ENCODE measurements at places on chromosomes 5 and 9. TPM values are rescaled to one million over a fixed set of nuclear protein-coding genes. Genes with fewer than 3 reads are reported as not detected.

The SNAPC4 gene
- 10.8 TPM for total RNA-seq

The IL3 gene
- not detected for total RNA-seq

The INSL4 gene
- not detected for total RNA-seq

GRCh38 chr5:36624277-36624676, 17.9 kb downstream of the SLC1A3 start:
- peaks cover 6% of the 10 kb centered on the region for H3K27me3 ChIP-seq
- no peaks in the 10 kb centered on the region for H3K4me1 ChIP-seq
- no peaks in the 10 kb centered on the region for H3K36me3 ChIP-seq
- no peak overlapping the region for H3K27ac ChIP-seq
- no peak for DNase-seq

DNA sequence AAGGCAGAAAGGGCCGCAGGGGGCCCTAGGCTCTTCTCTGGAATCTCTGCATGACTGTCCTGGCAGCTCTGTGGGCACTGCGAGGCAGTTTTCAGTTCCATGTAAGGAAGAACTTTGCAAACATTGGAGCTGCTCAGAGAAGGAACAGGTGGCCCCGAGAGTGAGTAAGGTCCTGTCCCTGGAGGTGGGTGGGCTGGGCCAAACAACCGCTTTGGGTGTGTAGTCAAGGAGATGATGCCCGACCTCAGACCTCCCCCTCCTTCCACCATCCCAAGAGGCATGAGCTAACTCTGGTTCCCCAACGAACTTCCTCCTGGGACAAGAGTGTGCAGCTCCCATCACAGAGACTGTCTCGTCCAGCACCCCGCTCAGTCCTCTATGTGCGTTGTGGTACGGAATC, 20.5 kb downstream of the CSF1R start:
- H3K27ac ChIP-seq: no peak overlapping the region
- no peak overlapping the region for H3K4me3 ChIP-seq
- no peaks in the 10 kb centered on the region for H3K4me1 ChIP-seq

DNA sequence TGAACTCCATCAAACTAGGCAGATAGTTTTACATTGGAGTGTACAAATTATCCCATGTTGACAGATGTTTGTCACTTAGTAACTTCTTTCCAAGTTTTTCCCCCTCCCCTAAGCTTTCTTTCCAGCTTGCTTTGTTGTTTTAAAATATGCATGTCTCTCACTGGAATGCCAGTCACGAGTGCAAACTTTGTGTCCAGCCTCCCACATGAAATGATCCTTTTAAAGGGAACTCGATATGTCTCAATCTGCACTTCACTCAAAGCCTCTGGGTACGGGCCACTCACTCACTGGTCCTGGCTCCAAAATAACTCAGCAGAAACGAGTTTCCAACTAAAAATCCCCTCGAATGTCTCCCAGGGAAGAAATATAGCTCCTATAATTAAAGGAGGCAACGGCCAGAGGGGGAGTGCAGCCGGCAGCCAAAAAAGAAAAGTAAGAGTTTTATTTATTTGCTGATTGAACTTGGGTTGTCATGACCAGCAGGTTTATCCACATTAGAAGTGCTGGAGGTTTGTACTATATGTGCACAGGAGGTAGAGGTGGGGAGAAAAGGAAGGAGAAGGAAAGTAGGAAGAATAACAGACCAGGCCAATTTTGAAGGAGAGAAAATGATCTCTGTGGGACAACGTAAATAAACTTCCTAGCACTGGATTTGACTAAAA, 17.5 kb downstream of the NR2F1 start:
- no peak overlapping the region for H3K4me3 ChIP-seq
- no peak for DNase-seq
- no peaks in the 10 kb centered on the region for H3K36me3 ChIP-seq
- H3K4me1 ChIP-seq: peaks cover 6% of the 10 kb centered on the region
- H3K27ac ChIP-seq: no peak overlapping the region

DNA sequence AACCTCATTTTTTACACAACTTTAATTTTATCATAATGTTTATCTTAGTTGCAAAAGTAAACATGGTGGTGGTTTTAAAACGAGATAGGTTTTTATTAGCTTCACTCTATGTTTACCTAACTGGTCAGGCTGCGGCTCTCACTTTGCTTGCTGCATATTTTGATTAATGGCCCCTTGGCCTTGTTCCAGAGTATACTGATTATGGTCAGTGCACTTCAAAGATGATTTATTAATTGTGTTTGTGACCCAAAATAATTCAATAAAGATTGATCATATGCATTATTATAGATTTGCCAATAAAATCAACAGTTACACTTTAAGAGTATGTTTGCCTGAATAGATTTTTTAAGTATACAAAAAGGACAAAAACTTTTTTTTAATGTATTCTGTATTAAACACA, 188.0 kb downstream of the XRCC4 start:
- no peaks in the 10 kb centered on the region for H3K27me3 ChIP-seq
- H3K27ac ChIP-seq: no peak overlapping the region
- peaks cover 11% of the 10 kb centered on the region for H3K4me1 ChIP-seq
- no peak overlapping the region for H3K4me3 ChIP-seq
- peak; percentile 5 for DNase-seq
- H3K36me3 ChIP-seq: no peaks in the 10 kb centered on the region

DNA sequence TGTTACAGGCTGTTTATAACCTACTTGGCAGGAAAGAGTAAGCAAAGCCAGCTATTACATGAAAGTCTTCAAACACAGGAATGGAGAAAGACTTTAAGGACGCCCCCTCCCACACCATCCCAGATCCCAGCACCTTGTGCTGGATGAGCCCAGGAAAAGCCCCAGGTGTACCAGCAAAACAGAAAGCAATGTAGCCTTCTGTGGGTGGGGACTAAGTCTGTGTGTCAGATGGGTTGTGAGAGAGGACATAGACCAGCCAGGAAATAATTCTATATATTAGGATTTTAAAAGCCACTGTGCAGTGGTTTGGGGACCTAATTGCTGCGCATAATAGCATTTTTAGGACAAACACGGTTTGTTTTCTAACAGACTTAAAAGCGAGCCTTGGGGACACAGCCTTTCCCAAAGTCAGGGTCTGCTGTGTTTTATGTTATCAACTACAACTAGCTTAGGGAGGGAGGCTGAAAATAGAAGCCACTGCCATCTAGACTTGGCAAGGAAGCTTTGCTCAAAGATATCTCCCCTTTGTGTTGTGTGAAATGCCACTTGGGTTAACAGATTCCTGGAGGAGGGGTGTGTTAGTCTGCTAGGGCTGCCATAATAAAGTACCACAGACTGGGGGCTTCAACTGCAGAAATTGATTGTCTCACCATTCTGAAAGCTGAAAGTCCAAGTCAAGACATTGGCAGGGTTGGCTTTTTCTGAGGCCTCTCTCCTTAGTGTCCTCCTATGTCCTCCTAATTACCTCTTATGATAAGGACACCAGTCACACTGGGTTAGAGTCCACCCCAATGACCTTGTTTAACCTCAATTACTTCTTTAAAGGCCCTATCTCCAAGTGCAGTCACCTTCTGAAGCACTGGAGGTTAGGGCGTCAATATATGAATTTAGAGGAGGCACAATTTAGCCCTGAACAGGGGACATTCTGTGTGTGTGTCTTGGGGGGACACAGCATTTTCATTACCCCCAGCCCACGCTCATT, 17.2 kb upstream of the UBE2QL1 start:
- H3K36me3 ChIP-seq: no peaks in the 10 kb centered on the region
- H3K27ac ChIP-seq: no peak overlapping the region
- H3K27me3 ChIP-seq: peaks cover 19% of the 10 kb centered on the region
- H3K4me3 ChIP-seq: no peak overlapping the region
- no peaks in the 10 kb centered on the region for H3K4me1 ChIP-seq

GRCh38 chr5:120683580-120683979, 219.5 kb downstream of the PRR16 start:
- H3K4me1 ChIP-seq: no peaks in the 10 kb centered on the region
- no peaks in the 10 kb centered on the region for H3K27me3 ChIP-seq
- no peak overlapping the region for H3K27ac ChIP-seq
- no peak overlapping the region for H3K4me3 ChIP-seq
- no peaks in the 10 kb centered on the region for H3K36me3 ChIP-seq
- no peak for DNase-seq

DNA sequence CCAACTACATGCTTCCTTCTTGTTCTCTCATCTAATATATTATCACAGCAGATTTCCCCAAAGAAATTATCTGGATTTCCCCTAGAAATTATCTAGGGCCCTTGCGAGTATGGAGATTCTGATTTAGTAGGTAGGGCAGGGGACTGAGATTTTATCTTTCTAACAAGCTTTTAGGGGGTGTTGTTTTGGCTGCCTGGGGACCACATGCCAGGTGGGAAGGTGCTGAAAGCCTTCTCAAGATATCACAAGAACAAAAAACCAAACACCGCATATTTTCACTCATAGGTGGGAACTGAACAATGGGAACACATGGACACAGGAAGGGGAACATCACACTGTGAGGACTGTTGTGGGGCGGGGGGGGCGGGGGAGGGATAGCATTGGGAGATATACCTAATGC, 146.5 kb upstream of the CDH10 start:
- no peak overlapping the region for H3K4me3 ChIP-seq
- H3K4me1 ChIP-seq: no peaks in the 10 kb centered on the region
- H3K27ac ChIP-seq: no peak overlapping the region
- no peaks in the 10 kb centered on the region for H3K36me3 ChIP-seq
- DNase-seq: no peak

DNA sequence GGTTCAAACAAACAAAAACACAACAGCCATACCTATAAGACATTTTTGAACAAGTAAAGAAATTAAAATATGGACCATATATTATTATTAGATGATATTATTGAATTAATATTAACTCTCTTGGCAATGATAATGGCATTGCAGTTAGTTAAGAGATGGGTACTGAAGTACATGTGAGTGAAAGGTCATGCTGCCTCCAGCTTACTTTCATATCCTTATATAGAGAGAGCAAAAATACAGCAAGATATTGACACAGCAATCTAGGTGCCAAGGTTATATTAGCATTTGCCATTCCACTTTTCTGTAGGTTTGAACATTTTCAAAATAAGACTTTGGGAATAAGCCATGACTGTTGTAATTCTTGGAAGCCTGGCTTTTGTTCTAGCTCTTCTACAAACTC, 6.1 kb downstream of the TNFSF8 start:
- no peaks in the 10 kb centered on the region for H3K36me3 ChIP-seq
- no peak overlapping the region for H3K4me3 ChIP-seq
- no peaks in the 10 kb centered on the region for H3K4me1 ChIP-seq
- no peak overlapping the region for H3K27ac ChIP-seq
- no peaks in the 10 kb centered on the region for H3K27me3 ChIP-seq

DNA sequence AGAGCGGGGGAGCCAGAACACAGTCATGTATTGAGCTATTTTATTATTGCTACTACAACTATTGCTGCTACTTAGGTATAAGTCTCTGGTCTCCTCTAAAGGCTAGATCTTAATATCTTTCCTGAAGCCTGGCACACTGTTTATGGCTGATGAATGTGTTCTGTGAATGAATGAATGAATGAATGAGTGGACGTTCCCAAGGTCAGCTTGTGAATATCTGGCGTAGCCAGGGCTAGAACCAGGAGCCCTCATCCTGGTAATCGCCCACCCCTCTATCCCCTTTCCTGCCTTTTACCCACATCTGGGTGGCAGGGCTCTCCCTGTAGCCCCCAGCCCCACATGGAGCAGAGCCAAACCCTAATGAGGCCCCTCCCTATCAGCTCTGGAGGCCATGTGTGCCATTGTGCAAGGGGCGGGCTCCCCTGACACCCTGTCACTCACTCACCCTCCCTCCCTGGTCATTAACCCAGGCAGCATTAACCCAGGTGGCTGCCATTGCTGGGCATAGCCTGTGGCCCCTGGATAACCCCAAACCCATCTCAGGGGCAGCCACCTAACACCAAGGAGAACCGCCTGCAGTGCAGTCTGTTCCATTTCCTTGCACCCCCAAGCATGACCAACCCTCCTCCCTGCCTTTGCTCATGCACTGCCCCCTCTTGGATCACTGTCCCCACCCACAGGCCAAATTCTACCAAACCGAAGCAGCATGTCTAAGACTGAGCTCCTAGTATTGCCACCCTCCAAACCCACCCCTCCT, 2.0 kb upstream of the AKNA start:
- H3K27ac ChIP-seq: no peak overlapping the region
- no peaks in the 10 kb centered on the region for H3K36me3 ChIP-seq
- no peak for DNase-seq

DNA sequence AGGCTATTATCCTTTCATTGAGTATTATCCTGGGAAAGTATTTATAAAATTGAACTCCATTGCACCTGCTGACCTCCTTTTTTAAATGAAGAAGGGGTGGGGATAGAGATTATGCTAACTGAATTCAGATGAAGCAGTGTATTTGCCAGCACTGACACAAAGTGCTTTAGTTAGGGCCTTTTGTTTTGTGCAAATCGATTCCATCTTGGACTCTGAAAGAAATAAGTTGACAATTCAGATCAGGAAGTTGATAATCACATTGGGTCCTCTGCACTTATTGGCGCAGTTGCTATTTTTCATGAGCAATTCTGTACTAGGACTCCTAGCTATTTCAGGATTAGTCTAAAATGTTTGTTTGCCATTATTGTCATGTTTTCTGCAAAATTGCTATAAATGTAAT, 101.6 kb upstream of the FSD1L start:
- H3K36me3 ChIP-seq: no peaks in the 10 kb centered on the region
- H3K27me3 ChIP-seq: no peaks in the 10 kb centered on the region
- H3K27ac ChIP-seq: no peak overlapping the region
- DNase-seq: no peak
- H3K4me1 ChIP-seq: no peaks in the 10 kb centered on the region

- H3K27me3 ChIP-seq: no peaks in the 10 kb centered on the region
- no peaks in the 10 kb centered on the region for H3K36me3 ChIP-seq
Measured at GRCh38 chr5:167949435-167949834, 342.0 kb upstream of the WWC1 start.

DNA sequence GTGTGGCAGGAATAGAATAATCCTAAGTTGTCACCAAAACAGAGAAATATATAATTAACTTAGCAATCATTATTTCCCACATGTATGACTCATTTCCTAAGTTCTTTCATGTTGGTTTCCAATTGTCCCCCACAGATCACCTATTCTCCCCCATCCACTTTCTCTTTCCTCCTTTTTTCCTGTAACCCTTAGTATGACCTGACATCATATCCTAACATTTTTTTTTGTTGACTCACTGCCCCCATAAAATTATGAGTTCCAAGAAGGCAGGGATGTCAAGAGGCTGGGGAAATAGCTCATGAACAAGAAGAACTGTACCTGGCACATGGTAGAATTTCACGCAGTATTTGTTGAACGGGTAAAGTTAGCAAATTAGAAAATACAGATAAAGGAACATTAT, 186.7 kb downstream of the DCP2 start:
- peaks cover 7% of the 10 kb centered on the region for H3K27me3 ChIP-seq
- H3K27ac ChIP-seq: no peak overlapping the region
- H3K4me3 ChIP-seq: no peak overlapping the region
- no peaks in the 10 kb centered on the region for H3K4me1 ChIP-seq
- DNase-seq: no peak
- H3K36me3 ChIP-seq: no peaks in the 10 kb centered on the region

GRCh38 chr5:79712741-79713140, 23.1 kb downstream of the CMYA5 start:
- 0 out of 2 replicates have a peak, but pooled peaks cover 2% of the 10 kb centered on the region for H3K27me3 ChIP-seq
- H3K36me3 ChIP-seq: no peaks in the 10 kb centered on the region
- no peaks in the 10 kb centered on the region for H3K4me1 ChIP-seq
- H3K4me3 ChIP-seq: no peak overlapping the region

Measured in Panc1 (cell line).